ENCODE measurements at places on chromosomes 4 and X.

GRCh38 chr4:55297346-55297745 lies 48.7 kb upstream of the SRD5A3 start:
- no peak for DNase-seq

- DNase-seq = no peak
These were observed 7.5 kb upstream of the LRBA start for GRCh38 chr4:151022586-151022985.

DNA sequence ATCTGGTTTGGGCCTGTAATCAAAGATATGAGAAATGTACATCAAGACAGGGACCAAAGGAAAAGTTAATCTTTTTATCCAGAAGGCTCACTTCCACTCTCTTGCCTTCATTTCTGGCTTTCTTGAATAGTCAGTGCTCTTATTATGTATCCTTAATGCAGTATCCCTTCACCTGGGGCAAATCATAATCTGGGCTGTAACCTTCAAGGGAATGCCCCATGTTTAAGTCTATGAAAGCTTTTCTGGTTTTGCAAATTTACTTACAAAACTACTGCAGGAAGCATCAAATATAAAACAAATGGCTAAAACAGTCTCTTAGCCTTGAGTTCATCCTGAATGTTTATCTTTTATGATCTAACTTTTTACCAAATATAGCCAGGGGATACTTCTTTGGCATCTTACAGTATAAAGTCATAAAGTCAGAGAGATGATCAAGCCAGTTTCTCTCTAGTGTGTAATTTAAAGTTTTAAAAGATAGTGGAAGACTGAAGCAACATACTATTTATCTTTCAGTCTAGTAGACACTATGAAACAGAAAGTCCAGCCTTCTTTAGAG lies 1214.8 kb downstream of the STIM2 start:
- DNase-seq = no peak

DNA sequence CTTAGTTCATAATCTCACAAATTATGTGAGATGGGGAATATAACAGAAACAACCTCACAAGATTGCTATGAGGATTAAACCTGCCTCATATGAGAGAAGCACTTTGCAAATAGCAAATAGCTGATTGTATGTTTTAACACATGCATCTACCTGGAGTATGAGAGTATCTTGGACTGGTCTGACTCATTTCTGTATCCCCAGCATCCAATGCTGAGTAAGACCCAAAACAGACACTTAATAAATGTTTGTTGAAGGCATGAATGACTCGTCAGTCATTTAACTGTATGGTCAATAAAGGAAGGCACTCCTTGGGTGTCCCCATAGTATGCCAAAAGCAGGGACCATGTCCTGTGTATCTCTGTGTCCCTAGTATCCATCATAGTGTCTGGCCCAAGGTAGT lies 350.9 kb upstream of the F9 start:
- DNase-seq = peak; percentile 10

DNA sequence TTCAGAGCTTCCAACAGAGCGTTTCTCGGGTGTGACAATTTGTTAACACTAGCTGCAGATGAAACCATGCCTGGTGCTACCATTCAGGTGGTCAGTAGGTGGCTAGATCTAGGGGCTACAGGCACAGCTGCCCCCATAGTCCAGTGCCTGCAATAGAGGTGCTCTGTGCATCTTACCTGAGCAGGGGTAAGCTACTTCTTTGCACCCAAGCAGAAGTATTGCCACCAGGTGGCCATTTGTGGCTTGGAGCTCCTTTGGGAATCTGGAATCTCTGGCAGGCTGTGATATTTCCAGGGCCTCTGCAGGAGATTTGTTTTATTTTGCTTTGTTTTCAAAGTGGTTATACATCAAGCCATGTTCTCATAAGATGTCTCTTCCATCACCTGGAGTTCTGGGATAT lies 170.7 kb upstream of the PUDP start:
- no peak for DNase-seq

GRCh38 chr4:151626751-151627150 lies 134.1 kb downstream of the GATB start:
- DNase-seq = no peak

- DNase-seq = no peak
These were observed 6.6 kb downstream of the IBSP start for GRCh38 chr4:87805971-87806370.

GRCh38 chr4:2083826-2084160 lies 24.7 kb downstream of the NAT8L start:
- DNase-seq = no peak

DNA sequence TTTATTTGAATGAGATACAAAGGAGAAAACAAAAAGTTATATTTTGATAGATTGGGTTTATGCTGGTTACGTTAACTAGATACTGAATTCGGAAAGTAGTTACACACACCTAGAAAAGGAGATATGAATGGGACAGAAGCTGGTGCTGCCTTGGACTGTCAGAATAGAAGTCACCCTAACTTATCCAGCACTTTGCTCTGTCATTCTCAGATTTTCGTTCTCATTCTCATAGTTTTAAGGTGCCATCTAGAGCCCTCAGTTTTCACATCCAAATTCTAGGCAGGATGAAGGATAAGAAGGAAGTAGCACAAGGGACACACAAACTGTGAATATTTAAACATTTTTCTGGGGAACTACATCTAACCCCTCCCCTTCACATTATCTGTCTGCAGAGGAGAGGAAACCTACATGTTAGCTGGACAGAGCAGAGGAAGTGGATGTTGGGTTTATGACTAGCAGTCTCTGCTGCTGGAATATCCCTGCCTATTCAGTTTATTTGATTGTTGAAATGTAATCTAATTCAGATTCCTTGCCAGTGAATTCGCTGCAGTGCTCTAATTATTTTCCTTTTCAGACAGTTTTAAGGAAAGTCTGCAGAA lies 521.9 kb downstream of the FAT4 start:
- DNase-seq = no peak

GRCh38 chr4:53962516-53963225 lies 101.7 kb downstream of the CHIC2 start:
- no peak for DNase-seq

GRCh38 chr4:21827575-21827974 lies 121.0 kb downstream of the KCNIP4 start:
- DNase-seq = no peak

GRCh38 chr4:24705016-24705753 lies 90.2 kb upstream of the SOD3 start:
- DNase-seq = no peak

GRCh38 chr4:34046580-34046979 lies 2197.7 kb downstream of the ARAP2 start:
- peak; percentile 1 for DNase-seq

DNA sequence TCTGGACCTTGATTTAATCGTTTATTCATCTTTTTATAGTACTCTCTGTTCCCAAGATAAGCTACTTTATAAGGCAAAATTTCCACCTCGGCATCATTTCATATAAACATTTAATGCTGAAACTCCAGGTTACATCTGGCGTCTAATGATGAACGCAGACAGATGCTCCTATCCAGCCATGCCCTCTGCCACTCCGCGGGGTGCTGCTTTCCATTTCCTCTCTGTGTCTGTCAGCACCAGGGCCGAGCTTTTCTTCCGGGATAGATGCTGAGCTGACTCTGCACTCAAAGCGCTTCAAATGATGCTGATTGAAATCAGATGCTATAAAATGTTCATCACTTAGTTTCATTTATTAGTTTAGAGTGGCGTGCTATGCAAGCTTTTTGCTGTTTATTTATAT lies 80.5 kb upstream of the HELT start:
- DNase-seq = no peak

GRCh38 chr4:143598816-143599215 lies 85.3 kb downstream of the SMARCA5 start:
- DNase-seq = no peak

DNA sequence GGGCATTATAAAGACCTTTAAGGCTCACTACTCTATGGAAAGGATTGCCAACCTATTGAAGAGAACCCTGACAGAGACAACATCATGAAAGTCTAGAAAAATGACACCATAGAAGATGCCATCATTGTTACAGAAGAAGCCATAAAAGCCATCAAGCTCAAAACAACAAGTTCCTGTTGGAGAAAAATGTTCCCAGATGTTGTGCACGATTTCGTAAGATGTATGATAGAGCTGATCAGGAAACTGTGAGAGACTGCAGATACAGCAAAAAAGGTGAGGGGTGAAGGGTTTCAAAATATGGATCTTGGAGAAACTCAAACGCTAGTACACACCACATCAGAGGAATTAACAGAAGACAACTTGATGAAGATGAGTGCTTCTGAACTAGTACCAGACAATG lies 53.3 kb downstream of the WDFY3 start:
- no peak for DNase-seq

DNA sequence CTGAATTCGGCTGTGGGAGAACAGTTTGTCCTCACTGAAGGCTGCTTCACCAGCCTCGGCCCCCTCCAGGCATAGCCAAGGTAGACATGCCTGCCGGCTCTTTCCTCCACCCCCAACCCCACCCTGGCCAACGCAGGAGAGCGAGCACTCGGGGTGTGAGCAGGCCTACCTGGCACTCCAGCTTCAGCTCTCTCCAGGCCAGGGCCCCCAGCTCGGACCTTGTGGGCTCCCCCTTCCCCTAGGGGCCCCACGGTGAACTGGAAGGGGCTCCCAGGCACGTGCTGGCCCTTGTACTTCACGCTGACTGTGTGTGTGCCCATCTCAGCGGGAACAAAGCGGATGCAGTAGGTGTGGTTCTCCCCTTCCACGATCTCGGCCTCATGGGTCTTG lies 22.4 kb downstream of the FLNA start:
- DNase-seq = no peak

GRCh38 chrX:85977218-85977617 lies 70.1 kb downstream of the CHM start:
- no peak for DNase-seq

- DNase-seq = peak; percentile 62
These were observed 98.2 kb downstream of the FRYL start for GRCh38 chr4:48681856-48682255.

GRCh38 chrX:132622130-132622529 lies 133.3 kb upstream of the MBNL3 start:
- DNase-seq = peak; percentile 74

- DNase-seq = no peak
These were observed 77.8 kb downstream of the CLDN22 start for GRCh38 chr4:183242291-183242690.

- DNase-seq = no peak
These were observed 105.4 kb upstream of the ANK2 start for GRCh38 chr4:112944006-112944405.

- DNase-seq = peak; percentile 38
These were observed 18.4 kb downstream of the XIAP start for GRCh38 chrX:123878252-123878721.

- no peak for DNase-seq
These were observed 956.5 kb downstream of the FAT4 start for GRCh38 chr4:126271292-126271691.

- no peak for DNase-seq
These were observed 124.5 kb upstream of the PLAC1 start for GRCh38 chrX:134782796-134783195.

DNA sequence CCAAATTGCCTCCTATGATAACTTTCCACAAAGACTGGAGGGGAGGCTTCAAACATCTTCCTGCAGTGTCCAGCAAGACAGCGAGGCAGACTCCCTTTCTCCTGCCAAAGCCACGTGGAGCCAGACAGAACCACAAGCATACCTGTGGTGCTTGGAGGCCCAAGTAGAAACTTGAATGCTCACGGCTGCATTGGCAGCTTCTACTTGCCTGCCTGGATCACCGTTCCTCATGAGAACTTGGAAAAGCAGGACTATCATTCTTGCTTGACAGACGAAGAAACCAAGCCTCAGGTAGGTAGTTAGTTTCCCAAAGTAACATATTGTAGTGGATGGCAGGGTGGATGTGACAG lies 216.3 kb upstream of the SFRP2 start:
- DNase-seq = no peak

DNA sequence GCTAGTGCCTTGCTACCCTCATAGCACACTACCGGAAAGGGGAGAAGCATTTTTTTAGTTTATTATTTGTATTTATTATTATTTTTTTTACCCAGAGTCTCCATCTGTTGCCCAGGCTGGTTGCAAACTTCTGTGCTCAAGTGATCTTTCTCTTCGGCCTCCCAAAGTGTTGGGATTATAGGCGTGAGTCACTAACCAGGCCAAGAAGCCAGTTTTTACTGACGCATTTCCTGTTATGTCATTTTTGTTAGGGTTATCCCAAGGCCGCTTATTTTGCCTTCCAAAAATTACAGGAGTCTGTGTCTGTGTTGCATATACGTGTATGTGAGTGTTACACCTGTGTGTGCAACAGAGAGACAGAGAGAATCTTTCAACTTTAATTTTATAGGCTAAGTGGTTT lies 404.5 kb downstream of the GBA3 start:
- DNase-seq = no peak

GRCh38 chrX:40877887-40878286 lies 142.5 kb upstream of the MED14 start:
- DNase-seq = peak; percentile 20

- DNase-seq = no peak
These were observed 149.0 kb upstream of the KCNIP4 start for GRCh38 chr4:22097596-22097995.

GRCh38 chrX:12895866-12896265 lies 10.6 kb upstream of the TLR8 start:
- no peak for DNase-seq

DNA sequence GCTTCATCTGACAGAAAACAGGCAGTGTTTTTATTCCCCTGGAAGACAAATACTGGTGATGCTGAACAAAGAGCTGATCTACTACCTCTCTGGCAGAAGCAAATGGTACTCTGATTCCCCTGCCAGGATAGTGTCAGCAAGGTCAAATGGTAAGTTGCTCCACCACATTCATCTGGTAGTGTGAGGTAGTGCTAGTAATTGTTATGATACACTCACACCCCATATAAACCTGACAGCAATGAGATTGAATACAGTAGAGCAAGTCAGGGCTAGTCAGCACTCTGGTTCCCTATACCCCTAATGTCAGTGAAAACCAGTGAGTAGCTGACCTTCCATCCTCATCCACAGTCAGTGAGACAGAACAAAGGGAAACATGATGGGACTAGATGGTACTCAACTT lies 3.4 kb upstream of the SPIN4 start:
- no peak for DNase-seq

DNA sequence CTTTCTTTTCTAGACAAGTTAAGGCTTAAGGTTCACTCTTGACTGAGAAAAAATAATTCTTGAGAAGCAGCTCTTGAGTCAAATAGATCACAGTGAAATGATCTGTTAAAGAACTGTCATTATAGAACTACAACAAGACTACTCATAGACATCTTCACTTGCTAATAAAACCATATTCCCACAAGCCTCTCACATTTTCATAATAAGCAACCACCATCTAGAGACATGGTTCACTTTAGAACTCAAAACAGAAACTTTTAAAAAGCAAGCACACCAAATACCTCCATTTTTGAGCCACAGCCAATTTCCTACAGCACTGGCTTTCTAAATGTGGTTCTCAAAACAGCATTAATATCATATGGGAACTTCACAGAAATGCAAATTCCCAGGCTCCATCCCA lies 309.5 kb downstream of the TMA16 start:
- DNase-seq = no peak

DNA sequence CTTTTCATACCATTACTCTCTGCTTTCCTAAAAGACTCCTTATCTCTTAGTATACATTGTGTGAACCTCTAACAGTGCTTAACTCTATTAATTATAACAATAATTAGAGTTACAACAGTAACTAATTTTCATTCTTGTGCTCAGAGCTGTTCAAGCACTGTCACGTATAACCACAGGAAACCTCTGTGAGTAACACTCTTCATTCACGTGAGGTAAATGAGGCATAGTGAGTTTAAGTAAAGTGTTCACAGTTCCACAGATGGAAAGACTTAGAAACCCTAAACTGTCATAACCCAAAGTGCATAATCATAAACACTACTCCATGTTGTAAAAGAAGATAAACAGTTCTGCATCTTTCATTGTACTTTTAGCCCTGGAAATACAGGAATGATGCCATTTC lies 222.4 kb downstream of the CCSER1 start:
- DNase-seq = no peak

- DNase-seq = no peak
These were observed 2412.8 kb downstream of the ARAP2 start for GRCh38 chr4:33831442-33832066.
